ENCODE measurements at places on chromosomes 4 and X. TPM values are rescaled to one million over a fixed set of nuclear protein-coding genes. Genes with fewer than 3 reads are reported as not detected.

FOXO4 gene
- 3.1 TPM for polyA plus RNA-seq

PCDH11X gene
- 2.5 TPM for polyA plus RNA-seq

CT45A8 gene
- polyA plus RNA-seq = not detected

EXOC1L gene
- polyA plus RNA-seq = not detected

EDNRA gene
- polyA plus RNA-seq = 0.20 TPM

CT45A1 gene
- not detected for polyA plus RNA-seq

SGCB gene
- polyA plus RNA-seq = 24.5 TPM

SLC26A1 gene
- 1.1 TPM for polyA plus RNA-seq

TMEM175 gene
- polyA plus RNA-seq = 36.9 TPM

CCDC120 gene
- polyA plus RNA-seq = 3.1 TPM

SPANXA2 gene
- not detected for polyA plus RNA-seq

SLC10A6 gene
- not detected for polyA plus RNA-seq

MAGEA11 gene
- polyA plus RNA-seq = not detected

SPP1 gene
- polyA plus RNA-seq = 0.52 TPM

PAK3 gene
- polyA plus RNA-seq = 92.4 TPM

TCP11X2 gene
- polyA plus RNA-seq = 0.12 TPM

NAP1L3 gene
- polyA plus RNA-seq = 243 TPM

AP1AR gene
- 112 TPM for polyA plus RNA-seq

ZFYVE28 gene
- 2.4 TPM for polyA plus RNA-seq

TMEM271 gene
- polyA plus RNA-seq = 16.0 TPM

HMX1 gene
- polyA plus RNA-seq = 0.89 TPM

HTT gene
- polyA plus RNA-seq = 11.5 TPM

GUCY2F gene
- not detected for polyA plus RNA-seq

UNC5C gene
- 0.56 TPM for polyA plus RNA-seq

TRIML2 gene
- polyA plus RNA-seq = not detected

PCDH18 gene
- 0.80 TPM for polyA plus RNA-seq

CCSER1 gene
- polyA plus RNA-seq = 23.6 TPM

CRMP1 gene
- polyA plus RNA-seq = 642 TPM

PCYT1B gene
- 6.5 TPM for polyA plus RNA-seq

ARHGEF38 gene
- polyA plus RNA-seq = not detected
